NCI-H2227 treated with DMSO at 0.1 percent for 48 hours (cell line): ENCODE measurements at places on chromosomes 5 and 9.

GRCh38 chr9:124358631-124359030 lies 56.6 kb downstream of the PSMB7 start:
- DNase-seq: no peak

DNA sequence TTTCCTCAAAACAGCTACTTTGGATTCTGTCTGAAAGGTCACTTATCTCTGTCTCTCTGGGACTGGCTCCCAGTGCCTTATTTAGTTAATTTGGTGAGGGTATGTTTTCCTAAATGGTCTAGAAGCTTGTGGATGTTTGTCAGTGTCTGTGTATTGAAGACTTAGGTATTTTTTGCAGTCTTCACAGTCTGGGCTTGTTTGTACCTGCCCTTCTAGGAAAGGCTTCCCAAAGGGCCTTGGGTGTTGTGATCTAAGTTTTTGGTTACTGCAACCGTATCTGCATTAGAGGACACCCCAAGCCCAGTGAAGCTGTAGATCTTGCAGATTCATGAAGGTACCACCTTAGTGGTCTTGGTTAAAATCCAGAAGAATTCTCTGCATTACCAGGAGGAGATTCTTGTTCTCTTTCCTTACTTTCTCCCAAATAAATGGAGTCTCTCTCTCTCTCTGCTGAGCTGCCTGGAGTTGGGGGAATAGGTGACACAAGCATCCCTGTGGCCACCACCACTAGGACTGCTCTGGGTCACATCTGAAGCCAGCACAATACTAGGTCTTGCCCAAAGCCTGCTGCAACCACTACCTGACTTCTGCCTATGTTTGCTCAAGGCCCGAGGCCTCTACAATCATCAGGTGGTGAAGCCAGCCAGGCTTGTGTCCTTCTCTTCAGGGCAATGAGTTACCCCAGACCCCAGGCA lies 17.8 kb upstream of the CCNB1 start:
- DNase-seq: no peak

- DNase-seq: no peak
These were observed 42.5 kb upstream of the PIK3R1 start for GRCh38 chr5:68173007-68173406.

DNA sequence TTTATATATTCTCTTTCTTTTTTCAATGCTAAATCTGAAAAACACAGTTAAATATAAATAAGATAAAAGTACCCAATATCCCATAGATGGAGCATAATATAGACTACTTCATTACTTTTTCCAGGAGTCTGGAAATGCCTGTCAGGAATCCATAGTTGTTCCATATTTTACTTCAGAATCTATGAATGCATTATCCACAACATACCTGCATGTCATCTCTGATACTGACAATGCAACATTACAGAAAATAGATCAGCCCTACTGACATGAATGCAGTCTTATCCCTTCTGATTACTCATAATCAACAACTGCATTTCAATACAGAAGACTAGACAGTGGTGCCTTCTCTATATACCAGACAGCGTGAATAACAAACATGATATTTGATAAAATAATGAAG lies 517.6 kb downstream of the PTPRD start:
- no peak for DNase-seq

- DNase-seq: no peak
These were observed 9.0 kb downstream of the ADAMTS2 start for GRCh38 chr5:179336126-179336870.

- no peak for DNase-seq
These were observed 118.1 kb downstream of the LHFPL2 start for GRCh38 chr5:78530342-78531096.

DNA sequence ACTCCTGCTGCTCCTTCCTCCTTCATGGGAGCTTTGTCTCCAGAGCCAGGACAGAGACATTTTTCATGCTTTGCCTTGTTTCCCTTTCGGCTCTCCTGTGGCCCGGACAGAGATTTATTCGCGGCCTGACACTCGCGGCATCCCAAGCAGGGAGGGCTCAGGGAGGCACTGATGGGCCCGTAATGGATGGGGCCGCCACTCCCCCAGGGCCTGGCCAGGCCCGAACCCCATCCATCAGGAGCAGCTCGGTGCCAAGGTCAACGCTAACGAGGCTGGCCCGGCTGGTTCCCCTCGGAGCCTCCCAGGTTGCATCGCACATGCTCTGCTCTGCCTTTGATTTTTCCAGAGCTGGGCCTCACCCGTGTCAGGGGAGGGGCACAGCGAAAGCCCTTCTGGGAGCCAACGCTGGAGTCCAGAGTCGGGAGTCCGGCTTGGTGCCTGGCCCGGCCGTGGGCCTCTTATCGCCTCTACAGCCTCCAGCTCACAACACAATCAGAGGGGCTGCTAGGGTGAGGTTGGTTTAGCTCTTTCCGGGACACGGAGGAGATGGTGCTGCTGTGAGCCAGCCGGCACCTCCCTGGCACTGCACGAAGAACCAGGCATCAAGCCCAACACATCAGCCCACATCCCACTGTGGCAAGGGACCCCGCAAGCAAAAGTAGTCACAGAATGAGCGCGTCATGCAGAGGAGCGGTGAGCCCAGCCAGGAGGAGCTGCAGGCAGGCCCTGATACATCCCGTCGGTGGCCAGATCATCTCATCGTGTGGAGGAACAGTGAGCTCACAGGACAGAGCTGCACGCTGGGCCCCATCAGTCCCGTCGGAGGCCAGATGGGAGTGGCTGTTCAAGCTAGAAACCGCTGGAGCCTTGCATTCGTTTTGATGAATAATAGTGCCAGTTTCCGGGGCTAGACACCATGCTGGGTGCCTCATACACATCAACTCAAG lies 72.2 kb upstream of the BARHL1 start:
- no peak for DNase-seq

GRCh38 chr5:34455098-34455497 lies 201.0 kb upstream of the RAI14 start:
- DNase-seq: no peak
